CD8-positive, alpha-beta T cell (primary cell): ENCODE measurements at places on chromosomes 4 and X.

DNA sequence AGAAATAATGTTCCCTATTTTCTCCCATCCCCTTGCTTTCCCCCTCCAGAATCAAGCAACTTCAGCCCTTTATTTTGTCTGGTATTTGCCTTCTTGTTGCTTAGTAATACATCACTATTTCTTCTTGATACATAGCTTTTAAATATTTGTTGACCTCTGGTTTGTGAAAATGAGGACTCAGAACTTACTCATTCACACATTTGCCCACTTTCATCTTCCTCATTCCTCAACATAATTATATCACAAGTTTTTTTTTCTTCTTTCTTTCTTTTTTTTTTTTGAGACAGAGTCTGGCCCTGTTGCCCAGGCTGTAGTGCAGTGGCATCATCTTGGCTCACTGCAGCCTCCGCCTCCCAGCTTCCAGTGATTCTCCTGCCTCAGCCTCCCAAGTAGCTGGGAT lies 28.9 kb upstream of the NDUFC1 start:
- DNase-seq, result no peak

DNA sequence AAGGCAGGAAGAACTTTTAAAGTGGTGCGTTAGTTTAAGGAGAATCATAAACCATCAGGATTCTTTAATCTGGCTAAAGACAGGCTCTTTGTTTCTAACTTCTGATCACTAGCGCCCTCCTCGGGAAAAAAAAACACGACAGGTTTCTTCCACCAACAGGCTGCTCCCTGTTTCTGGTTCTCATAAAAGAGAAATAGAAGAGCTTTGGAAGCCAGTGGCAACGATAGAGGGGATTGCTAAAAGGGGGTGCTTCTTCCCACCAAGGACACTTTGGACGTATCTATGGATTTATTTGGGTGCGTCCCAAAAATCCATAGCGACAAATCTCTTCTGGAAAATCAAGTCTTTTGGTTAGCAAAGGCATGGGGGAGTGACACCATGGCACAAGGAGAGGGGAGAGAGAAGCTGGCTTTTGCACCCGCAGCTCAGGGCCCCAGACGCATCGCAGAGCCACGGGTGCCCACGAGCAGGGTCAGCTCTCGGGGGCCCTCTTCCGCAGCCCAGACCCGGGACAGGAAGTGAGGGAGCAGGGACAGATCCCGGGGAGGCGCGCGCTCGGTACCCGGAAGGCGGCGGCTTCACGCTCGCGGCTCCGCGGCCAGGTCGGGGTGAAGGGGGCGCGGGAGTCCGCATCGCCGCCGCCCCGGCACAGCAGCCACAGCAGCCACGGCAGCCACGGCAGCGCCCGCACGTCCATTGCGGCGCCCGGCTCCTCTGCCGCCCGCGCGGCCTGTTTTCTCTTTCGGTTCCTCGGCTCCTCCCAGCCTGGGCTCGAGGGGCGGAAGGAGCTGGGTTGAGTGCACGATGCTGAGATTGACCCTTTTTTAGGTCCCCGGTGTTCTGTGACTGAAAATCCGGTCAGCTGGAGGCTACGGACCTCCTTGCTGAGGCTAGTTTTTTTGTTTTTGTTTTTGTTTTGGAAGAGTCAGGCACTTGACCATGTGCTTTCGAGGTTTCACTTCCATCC lies at the start of gene CTSO:
Gene CTSO (minus strand): TSS at position 716 of the 967 bp plus-strand sequence. CDS start 19 bp downstream, at position 697.
- peak; percentile 39 for DNase-seq

- DNase-seq, result no peak
These were observed 33.1 kb downstream of the ERVMER34-1 start for GRCh38 chr4:52718123-52718522.

DNA sequence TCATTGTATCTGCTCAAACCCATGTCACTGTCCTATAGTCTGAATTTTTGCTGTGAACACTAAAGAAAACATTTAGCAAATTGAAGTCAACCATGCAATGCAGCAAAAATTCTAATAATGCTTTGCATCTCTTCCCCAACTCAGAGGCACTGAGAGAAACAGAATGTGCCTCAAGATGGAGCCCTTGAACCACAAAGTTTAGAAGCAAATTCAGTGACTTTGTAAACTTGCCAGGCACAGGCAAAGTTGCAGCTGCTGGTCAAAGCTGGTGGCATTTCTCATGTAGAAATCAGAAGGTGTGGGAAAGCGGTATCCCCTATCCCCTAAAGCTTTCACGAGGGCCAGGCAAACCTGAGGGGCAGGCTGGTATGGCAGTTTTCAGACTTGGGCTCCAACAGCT lies 121.7 kb upstream of the DIPK2B start:
- DNase-seq, result no peak

GRCh38 chrX:281166-281999 lies at the start of gene PLCXD1:
PLCXD1 (plus strand) TSS chrX:281381; CDS start chrX:284188, 2,807 bp downstream.
- DNase-seq, result no peak

- DNase-seq, result no peak
These were observed 160.6 kb downstream of the AFF2 start for GRCh38 chrX:148661035-148661434.

- no peak for DNase-seq
These were observed 915.5 kb downstream of the FAT4 start for GRCh38 chr4:126230269-126230668.

- peak; percentile 67 for DNase-seq
These were observed 13.2 kb downstream of the CLNK start for GRCh38 chr4:10671366-10671765.

DNA sequence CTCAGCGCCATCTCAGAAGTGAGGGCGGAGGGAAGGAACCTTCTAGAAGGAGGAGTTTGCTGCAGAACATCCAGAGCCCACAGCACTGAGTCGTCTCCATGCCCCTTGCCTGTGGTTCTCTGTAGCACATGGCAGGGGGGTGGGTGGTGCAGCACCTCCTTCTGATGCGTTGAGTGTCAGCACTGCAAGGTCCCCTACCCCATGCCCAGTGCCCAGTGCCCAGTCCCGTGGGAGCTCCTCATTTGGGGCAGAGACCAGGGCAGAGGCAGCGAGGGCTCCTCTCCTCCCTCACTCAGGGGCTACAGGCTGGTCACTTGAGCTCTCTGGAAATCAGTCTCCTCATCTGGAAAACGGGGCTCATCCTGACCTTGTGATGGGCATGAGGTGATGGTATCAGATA lies 78.1 kb downstream of the HTRA3 start:
- DNase-seq, result no peak

- no peak for DNase-seq
These were observed 93.5 kb downstream of the GRXCR1 start for GRCh38 chr4:42985976-42986375.

GRCh38 chr4:74919783-74920182 lies 13.1 kb upstream of the PARM1 start:
- DNase-seq, result no peak

GRCh38 chr4:111842336-111842735 lies 302.9 kb upstream of the FAM241A start:
- no peak for DNase-seq

DNA sequence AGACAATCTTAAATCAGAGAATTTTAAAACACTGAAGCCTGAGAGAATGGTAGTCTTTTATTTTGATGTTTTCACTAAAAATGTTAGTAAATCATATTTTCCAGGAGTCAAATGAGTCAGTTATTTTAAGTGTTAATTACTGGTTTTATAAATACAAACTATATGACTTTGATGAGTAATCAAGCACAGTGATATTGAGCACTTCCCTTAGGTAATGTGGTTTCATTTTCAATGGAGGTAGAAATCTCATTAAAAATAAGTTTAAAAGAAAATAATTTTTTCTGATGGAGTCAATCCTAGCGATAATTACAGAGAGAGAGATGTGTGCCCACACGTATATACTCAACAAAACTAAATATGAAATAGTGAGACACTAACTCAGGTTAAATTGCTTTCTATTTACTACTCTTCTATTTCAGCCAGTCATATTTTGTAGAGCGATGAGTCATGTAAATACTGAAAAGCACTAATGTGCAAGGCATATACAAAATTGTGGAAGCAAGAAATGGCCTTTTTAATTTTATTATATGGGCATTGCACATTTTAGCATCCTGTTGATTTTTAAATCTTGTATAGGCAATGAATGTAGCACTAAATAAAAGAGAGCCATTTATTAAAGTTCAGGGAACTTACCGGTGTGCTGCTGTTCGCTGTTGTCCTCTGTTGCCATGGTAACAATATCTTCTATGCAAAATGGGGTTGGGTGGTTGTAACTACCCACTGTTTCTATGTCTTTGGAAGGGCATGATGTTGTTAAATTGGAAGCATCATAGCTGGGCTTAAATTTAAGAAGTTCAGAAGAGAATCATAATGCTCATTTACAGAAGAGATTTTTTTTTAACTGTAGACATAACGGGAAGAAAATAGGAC lies 513.7 kb downstream of the TLL1 start:
- DNase-seq, result no peak

DNA sequence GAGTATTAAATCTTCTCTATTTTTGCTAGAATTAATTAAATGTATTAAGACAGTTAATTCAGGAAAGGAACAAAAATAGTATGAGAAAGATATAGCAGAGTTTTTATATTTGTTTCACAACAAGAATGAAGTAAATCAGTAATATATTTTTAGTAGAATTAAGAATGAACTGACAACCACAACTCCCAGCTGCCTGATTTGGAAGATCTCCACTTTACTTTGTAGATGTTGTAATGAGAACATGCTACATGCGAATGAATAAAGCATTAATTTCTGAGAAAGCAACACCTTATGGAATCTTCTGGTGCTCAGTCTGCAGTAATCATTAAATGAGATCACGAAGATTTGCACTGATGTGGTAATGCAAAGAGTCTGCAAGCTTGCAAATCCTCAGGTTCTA lies 695.6 kb upstream of the PCDH7 start:
- DNase-seq, result no peak

DNA sequence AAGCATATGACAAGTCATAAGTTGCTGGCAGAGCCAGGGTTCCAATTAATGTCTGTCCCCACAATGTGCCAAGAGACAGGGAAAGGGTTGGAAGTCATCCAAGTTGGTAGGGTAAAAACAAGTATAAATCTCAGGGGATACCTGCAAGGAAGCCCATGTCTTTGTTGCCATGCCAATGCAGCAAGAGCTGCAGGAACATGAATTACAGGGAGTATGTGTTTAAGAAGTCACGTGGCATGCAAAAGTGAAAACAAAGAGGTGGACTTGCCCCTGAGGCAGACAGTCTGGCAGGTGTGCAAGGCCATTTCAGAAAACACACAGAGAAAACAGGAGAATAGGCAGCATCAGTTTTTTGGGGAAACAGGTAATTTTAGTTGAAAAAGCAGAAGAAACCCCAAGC lies 29.4 kb downstream of the C4orf51 start:
- DNase-seq, result no peak

DNA sequence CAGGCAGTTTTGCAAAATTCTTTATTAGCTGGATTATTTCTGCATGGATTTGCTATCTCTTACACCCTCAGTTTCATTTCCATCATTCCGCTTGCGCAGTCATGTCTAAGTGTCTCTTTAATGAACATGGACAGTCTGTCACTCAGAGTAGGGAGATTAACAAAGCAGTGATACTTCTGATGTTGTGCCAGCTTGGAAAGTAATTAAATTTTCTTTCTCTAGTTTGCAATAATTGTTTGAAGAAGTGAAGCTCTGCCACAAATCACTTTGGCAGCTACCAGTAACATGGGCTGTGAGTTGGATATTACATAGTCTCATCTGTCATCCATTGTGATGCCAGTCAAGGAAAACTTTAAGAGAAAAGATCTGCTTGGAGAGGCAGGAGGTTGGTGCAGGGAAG lies 324.8 kb upstream of the NWD2 start:
- DNase-seq, result no peak

DNA sequence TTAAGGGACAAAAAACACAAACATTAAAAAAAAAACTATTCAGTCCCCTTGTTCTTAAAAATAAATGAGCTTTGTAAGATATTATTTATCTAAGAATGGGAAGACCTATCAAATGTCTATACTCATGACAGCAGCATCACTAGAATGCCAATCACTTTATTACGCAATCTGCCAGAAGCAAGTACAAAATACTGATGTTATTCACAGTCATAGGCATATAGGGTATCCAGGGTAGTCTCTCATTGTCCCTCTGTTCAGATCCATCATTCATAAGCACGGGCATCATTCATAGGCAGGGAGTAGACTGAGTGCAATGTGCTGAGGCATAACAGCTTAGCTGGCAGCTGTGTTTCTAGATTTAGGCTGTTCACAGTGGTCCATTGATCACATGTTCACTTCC lies 109.1 kb downstream of the EPHA5 start:
- DNase-seq, result no peak

DNA sequence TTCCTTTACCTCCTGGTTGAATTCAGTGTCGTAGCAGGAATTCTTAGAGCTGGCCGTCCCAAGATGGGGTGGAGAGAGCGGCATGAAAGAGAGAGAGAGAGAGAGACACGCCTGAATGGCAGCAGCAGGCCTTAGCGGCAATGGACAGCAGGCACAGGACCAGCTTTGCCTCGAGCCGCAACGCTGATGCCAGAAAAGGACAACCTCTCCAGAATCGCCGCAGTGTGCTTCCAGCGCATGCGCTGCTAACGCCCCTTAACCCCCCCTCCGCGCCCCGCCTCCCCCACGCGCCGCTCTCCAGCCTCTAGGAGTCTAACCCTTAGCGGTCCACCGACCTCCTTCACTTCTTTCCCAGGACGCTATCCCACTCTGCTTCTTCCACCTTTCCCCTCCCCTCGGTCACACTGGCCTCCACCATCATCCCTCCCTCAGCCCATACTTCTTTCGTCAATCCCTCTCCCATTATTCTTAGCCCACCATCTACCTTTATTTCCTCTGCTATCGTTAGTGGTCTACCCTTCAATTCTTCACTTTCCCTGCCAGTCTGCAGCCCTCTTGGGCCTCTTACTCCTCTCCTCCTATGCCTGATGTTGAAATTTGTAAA lies 10.5 kb upstream of the ZCCHC13 start:
- DNase-seq, result peak; percentile 34
